ENCODE measurements at places on chromosomes 4 and X.

DNA sequence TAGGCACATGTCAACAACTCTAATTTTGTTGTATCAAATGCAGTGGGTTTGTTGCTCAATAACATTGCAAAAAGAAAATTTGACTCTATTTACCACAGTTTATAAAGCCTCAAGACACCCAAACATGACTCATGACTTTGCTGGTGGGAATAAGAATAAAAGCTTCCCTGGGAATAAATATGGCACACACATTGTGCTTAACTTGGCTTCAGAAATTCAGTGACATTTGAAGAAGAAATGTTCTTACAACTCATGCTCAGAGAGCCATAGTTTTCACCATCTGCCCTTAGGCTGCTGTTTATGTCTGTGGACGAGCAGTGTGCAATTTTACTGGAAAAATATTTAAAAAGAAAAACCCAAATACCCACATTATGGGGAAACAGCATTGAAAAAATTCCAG, 60.9 kb downstream of the SPATA18 start:
- no peak for DNase-seq

DNA sequence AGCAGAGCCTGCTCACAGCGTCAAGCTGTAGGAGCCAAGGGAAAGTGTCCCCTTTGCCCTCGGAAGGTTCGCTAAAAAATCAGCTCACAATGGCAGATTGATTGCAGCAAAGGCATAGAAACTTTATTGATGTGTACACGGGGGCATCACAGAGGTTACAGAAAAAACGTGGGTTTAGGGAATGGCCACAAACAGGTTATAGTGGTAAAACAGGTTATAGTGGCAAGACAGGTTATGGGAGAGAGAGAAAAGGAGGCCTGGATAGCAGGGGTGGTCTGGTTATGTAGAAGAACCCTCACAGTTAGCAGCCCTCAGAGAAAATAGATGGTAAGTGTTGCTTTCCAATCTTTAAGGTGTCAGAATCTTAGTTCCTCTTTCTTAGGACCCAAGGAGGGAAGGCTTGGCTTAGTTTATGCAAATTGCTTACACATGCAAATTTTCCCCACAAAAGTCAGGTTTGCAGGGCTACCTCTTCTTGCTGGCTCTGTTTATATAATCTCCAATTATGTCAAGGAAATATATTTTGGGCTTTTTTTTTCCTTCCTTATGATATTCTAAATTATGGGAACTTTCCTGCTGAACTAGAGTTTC, 113.7 kb downstream of the BMP15 start:
- DNase-seq, result no peak

DNA sequence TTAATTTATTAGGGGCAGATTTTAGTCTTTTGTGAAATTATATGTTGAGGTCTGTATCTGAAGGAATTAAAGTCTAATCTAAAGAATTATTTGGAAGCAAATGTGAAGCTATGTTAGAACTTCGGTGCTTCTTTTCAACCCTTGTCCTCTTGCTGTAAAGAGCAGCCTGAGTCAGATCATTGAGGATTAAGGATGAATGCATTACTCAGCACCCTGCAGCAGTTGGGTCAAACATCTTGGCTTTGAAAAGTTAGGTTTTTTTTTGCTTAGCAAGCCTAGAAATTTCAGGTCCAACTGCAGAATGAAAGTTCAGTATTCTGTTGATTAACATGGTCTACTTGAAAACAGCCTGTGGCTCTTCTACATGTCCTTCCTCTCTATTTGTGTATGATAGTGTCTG, 57.6 kb downstream of the SLC4A4 start:
- no peak for DNase-seq

DNA sequence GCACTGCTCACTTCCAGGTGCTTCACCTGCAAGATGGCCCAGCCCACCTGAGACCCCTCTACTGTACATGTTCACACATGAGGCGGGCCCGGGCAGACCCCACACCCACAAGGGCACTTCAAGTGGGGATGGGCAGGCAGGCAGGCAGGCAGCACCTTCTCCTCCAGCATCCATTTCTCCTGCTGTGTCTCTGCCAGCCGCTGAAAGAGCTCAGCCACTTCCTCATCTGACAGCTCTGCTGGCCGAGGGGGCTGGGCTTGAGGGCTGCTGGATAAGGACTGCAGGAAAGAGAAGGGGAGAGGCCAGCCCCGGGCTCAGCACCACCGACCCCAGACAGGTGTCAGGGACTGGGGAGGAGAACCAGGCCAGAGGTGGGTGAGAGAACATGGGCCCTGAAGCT, 4.4 kb upstream of the KCND1 start:
- no peak for DNase-seq

GRCh38 chr4:90419124-90419711, 292.0 kb downstream of the CCSER1 start:
- peak; percentile 25 for DNase-seq

GRCh38 chr4:188254211-188254610, 115.0 kb downstream of the TRIML1 start:
- no peak for DNase-seq

- DNase-seq, result no peak
These were observed 18.7 kb upstream of the DDIT4L start for GRCh38 chr4:100208964-100209363.

- DNase-seq, result no peak
These were observed 2.2 kb downstream of the LRPAP1 start for GRCh38 chr4:3530051-3530450.

GRCh38 chrX:21660156-21660555, 2.0 kb upstream of the KLHL34 start:
- no peak for DNase-seq

DNA sequence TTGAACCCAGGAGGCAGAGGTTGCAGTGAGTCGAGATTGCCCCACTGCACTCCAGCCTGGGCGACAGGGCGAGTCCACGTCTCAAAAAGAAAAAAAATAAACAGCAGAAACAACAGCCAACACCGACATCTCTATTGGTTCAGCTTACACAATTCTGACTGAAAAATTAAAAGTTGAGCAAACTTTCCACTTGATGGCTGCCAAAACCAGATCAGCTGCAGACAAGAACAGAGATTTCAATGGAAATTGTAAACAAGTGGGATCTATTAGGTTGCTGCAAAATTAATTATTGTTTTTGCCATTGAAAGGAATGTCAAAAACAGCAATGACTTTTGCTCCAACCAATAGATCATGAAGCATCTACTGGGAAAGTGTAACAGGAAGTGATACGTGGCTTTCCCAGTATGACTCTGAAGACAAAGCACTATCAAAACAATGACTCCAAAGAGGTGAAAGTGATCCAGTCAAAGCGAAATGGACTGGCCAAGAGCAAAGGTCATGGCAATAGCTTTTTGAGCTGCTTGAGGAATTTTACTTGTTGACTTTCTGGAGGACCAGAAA, 26.3 kb downstream of the UPF3B start:
- DNase-seq, result no peak

GRCh38 chr4:16819652-16820051, 78.8 kb downstream of the LDB2 start:
- no peak for DNase-seq
